ENCODE measurements at places on chromosomes 1 and 21.

GRCh38 chr1:206828765-206829164, 36.7 kb upstream of the IL20 start:
- no peak for DNase-seq

DNA sequence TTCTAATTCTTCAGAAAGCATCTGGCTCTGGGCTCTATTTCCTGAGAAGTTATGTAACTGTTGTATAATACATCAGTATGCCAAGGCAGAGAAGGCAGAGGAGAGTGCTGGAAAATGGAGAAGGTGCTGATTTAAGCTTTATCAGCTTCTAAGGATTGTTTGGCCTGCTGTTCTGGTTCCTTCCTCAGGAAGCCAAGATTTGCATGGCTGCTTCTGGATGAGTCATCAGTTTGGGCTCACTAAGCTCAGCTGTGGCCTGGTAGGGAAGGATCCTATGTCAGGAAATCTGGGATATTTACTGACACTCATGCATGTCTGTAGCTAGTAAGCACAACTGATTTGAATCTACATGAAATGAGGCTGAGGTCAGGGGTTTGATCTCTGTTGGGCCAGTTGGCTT, 73.2 kb upstream of the ADGRL4 start:
- no peak for DNase-seq

GRCh38 chr1:21601278-21602048, 67.7 kb downstream of the RAP1GAP start:
- no peak for DNase-seq

- DNase-seq, result no peak
Observed at GRCh38 chr1:57546549-57547330, 122.9 kb upstream of the DAB1 start.

DNA sequence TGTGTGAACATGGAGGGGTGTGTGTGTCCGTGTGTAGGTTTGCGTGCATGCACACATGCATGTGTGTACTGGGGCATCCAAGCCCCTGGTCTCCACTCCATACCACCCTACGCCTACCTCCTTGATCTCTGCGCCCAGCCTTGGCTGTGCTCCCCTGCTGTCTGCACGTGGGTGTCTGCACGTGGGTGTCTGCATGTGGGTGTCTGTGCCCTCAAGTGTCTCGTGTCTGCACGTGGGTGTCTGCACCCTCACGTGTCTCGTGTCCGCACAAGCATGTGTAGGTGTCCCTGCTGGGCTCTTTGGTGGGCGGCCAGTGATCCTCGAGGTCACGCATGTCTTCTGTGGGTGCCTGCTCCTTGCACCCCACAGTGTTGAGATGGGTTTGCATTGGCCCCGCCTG, 21.1 kb downstream of the RNF223 start:
- no peak for DNase-seq

DNA sequence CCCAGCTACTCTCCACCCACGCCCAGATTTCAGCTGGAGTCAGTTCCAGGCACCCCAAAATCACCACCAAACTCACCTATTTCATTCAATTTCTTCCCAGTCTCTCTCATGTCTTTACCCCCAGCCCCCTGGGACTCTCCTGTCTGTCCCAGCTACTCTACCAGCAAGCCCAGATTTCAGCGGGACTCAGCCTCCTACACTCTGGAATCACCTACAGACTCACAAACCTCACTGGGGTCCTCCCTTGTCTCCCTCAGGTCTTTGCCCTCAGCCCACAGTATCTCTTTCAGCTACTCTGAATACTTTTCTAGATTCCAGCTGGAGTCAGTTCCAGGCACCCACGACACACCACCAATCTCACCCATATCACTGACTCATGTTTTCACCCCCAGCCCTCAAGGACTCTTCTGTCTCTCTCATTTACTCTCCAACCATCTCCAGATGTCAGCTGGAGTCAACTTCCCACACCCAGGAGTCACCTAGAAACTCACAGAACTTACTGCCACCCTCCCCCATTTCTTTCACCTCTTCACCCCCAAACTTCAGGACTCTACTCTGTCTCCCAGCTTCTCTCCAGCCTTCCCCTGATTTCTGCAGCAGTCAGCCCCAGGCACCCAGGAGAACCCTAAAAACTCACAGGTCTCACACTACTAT, 1529.3 kb upstream of the TPTE start:
- DNase-seq, result no peak

- DNase-seq, result no peak
Observed at GRCh38 chr1:87185077-87185476, 143.6 kb upstream of the LMO4 start.

GRCh38 chr1:147913362-147913942, 10.9 kb downstream of the GJA8 start:
- no peak for DNase-seq

GRCh38 chr1:60874718-60875117, 207.6 kb upstream of the NFIA start:
- DNase-seq, result no peak

GRCh38 chr1:92951141-92951582, 10.1 kb downstream of the DIPK1A start:
- no peak for DNase-seq

DNA sequence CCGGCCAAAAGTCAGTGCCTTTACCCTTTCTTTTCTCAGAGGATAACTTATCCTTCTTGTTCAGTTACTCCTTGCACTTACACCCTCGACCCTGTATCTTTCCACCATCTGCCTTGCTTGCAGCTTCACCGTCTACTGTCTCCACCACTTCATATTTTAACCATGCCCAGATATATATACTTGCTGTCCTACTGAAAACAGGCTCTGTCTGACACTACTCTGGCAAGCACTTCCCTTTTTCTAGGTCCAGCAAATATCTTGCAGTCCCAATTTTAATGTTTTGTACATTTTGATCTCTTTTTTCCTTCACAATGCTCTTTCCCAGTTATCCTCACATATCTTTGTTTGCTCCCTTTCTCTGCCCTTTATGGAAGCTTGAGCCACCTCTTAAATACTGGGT, 308.6 kb downstream of the TPR start:
- no peak for DNase-seq

- no peak for DNase-seq
Observed at GRCh38 chr1:34176830-34177603, at the start of gene C1orf94. C1orf94 (plus strand) TSS chr1:34176907; CDS start chr1:34177790, 883 bp downstream.

- no peak for DNase-seq
Observed at GRCh38 chr1:164518692-164519332, 40.2 kb upstream of the PBX1 start.

DNA sequence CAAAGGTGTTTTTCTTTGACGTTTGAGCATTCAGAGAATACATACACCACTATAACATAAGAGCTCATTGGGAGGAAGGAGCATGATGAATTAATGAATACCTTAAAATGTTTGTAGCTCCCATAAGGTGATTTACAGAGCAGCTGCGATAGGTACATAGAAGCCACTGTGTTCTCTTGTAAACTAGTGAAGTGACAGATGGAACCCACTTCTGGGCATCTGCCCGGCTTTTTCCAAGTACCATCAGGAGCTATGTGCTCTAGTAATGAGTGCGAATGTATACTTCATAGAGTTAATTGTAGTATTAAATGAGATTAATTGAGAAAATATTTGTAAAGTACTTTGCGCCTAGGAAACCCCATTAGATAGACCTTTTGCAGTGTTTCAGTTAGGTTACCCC, 48.4 kb downstream of the HENMT1 start:
- no peak for DNase-seq

DNA sequence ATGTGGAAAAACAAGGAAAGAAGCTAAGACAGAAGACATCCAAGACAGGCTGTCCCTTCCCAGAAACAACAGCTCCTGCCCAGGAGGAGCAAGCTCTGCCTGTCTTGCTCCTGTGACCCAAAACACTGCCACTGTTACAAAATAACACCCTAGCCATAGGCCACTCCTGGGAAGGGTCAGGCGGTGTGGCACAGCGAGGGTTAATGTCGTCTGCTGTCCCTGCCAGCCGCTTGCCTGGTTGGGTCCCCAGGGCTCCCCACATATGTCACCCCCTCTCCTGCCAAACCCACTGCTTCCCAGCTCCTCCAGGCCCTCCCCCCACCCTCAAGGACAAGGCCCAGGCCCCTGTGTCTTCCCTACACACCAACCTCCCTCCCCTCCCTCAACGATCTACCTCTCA, 3.9 kb upstream of the NHLH1 start:
- no peak for DNase-seq
